ENCODE measurements at places on chromosomes 11 and 22. TPM values are rescaled to one million over a fixed set of nuclear protein-coding genes. Genes with fewer than 3 reads are reported as not detected.

DNA sequence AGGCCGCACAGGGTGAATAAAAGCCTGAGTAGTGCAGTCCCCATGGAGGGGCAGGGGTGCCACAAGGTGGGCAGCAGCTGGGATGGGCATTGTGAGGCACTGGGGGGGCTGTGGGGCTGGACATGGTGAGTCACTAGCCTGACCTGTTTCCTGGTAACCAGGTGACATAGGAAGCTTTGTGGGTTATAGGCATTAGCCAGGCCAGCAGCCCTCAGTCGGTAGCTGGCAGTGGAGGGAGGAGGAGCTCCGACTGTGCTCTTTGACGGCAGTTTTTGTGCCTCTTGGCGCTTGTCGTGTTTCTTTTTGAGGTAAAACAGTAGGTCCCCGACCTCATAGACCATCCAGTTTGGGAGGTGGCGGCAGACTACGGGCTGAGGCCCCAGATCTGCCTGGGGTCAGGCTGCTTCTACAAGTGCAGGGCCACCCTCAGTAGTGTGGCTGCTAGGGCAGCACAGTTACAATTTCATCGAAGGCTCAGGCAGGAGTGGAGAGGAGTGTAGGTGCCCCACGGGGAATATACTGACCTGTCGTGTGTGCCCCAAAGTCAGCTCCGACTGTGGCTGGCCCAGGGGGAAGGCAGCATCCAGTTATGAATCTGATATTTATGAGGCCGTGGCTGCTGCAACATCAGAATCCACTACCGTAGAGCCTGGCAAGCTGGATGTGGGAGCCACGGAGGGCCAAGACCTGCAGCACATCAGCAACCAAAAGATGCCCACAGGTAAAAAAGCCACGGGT, 107.7 kb downstream of the CRYBB2 start:
- no peaks in the 10 kb centered on the region for H3K4me1 ChIP-seq
- no peaks in the 10 kb centered on the region for H3K36me3 ChIP-seq
- H3K4me3 ChIP-seq: no peak overlapping the region
- no peak overlapping the region for H3K27ac ChIP-seq
- no peaks in the 10 kb centered on the region for H3K27me3 ChIP-seq

The CHCHD10 gene
- total RNA-seq: 2.0 TPM

The TMEM191B gene
- total RNA-seq: not detected

The OR52A1 gene
- total RNA-seq: not detected

The SGSM1 gene
- total RNA-seq: 4.2 TPM

DNA sequence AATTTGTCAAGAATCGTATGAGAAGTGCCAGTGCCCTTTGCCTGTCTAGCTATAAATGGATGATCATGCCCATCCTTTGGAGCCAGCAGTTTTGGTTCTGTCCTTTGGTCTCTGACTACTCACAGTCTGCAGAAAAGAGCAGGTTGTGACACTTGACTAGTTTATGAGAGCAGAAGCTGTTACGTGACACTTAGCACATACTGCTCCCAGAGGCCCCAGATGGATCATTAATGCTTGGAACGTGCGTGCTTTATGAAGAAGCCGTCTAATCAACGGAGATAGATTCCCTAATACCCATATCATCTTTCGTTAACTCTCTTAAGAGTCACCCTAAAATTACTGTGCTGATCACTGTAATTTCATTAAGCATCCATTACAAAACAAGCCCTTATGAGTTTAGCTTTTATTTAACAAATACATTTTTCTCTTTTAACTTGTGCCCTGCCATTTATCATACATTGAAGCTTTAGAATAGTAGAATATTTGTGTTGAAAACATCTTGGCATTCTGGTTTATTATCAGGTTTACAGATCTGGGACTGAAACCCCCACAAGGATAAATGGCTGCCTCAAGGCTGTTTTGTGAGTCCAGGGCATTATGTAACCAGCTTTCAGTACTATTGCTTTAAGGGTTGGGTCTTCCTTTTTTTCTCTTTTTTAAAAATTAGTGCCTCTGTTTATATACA, 47.0 kb upstream of the ADORA2A start:
- no peaks in the 10 kb centered on the region for H3K4me1 ChIP-seq
- no peaks in the 10 kb centered on the region for H3K27me3 ChIP-seq
- no peak overlapping the region for H3K27ac ChIP-seq
- no peak for DNase-seq

The POU2AF3 gene
- total RNA-seq: not detected

- H3K4me3 ChIP-seq: no peak overlapping the region
- no peaks in the 10 kb centered on the region for H3K27me3 ChIP-seq
- H3K4me1 ChIP-seq: no peaks in the 10 kb centered on the region
- DNase-seq: no peak
- no peak overlapping the region for H3K27ac ChIP-seq
- peaks cover 57% of the 10 kb centered on the region for H3K36me3 ChIP-seq
Observed at GRCh38 chr11:70405679-70406395, 7.5 kb downstream of the CTTN start.

The POU2AF1 gene
- total RNA-seq: 0.11 TPM

DNA sequence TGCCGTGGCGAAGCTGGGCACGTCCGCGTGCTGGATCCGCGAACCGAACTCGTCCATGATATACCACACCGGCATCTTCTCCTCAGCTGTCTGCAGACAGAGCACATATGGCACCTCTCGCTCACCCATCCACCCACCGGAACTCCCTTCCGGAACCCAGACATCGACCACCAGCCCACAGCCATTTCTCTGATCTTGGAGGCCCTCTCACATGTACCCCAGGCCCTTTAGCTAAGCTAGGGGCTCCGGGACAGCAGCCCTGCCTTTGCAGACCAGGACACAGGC, 7.1 kb downstream of the TTLL12 start:
- H3K27ac ChIP-seq: no peak overlapping the region
- H3K4me1 ChIP-seq: no peaks in the 10 kb centered on the region
- no peak overlapping the region for H3K4me3 ChIP-seq
- no peaks in the 10 kb centered on the region for H3K27me3 ChIP-seq
- H3K36me3 ChIP-seq: peaks cover 28% of the 10 kb centered on the region

DNA sequence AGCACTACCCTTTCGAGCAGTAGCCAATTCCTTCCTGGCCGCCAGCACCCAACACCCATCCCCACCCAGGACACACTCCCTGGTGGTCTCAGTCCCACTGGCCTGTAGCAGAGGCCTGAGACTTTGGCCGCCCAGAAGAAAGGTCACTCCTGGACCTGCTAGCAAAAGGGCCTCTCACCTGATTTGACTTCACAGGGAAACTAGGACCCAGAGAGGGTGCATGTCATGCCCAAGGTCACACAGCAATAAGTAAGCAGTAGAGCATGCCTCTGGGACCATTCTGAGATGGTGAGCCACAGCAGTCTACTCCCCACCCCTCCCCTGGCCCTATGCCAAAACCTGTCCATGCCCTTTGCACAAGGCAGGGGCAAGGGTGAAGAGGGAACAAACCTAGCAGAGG, 7.3 kb downstream of the ARRB1 start:
- H3K36me3 ChIP-seq: no peaks in the 10 kb centered on the region
- no peak overlapping the region for H3K4me3 ChIP-seq
- no peaks in the 10 kb centered on the region for H3K27me3 ChIP-seq
- DNase-seq: no peak
- no peak overlapping the region for H3K27ac ChIP-seq

GRCh38 chr11:93623920-93624319, 37.6 kb upstream of the CEP295 start:
- no peaks in the 10 kb centered on the region for H3K27me3 ChIP-seq
- DNase-seq: no peak
- H3K4me1 ChIP-seq: no peaks in the 10 kb centered on the region
- H3K27ac ChIP-seq: no peak overlapping the region

DNA sequence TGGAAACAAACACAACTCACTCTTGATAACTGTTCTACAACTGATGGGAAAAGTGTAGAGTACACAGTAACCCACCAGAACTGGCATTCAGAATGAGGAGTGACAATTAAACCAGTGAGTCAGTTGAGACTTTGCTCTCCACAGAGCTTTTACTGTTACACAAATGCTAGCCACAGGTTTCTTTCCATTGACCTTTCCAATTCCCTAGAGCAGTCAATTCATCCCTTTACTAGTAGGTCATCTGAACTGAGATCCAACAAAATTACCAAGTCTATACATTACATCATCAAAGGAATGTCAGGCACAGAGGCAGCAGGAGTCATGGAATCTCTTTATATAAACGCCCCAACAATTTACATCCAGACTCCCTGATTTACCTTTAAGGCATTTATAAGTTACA, 65.9 kb downstream of the PHF21A start:
- H3K27ac ChIP-seq: no peak overlapping the region
- no peak overlapping the region for H3K4me3 ChIP-seq
- no peaks in the 10 kb centered on the region for H3K27me3 ChIP-seq
